Calu3 (cell line): ENCODE measurements at places on chromosomes 1 and 21. TPM values are rescaled to one million over a fixed set of nuclear protein-coding genes. Genes with fewer than 3 reads are reported as not detected.
A peak's percentile ranks its signal among the peaks of the same experiment; 100 is the strongest.

DNA sequence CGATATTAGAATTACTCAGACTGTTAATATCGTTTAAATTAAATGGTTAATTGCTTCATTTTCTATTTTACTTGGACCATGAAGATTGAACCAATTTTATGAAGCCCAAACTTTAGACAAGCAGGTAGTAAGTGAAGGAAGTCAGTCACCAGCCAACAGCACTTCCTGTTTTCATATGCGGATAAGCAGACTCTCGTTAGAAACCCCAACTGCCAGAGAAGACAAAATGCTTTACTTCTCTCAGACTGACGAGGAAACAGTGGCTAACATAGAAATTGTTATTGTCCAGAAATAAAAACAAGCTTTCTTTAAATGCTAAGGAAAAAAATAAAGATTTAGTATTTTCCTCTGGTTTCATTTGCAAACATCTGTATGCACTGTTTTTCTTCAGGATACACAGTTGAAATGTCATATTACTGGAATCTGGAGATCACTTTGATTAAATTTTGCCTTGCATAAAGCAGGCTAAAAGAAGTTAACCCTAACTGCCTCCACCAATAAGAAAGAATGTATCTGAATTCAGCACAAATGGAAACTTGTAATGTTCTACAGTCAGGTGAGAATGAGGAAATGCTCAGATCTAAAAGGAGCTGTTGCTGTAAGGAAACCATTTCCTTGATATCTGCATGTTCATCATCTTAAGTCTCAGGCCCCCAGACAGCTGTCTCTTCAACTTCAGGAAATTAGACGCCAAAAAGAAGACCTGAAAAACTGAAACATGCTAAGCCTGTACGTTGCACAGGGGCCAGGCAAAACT lies 129.8 kb upstream of the SAMSN1 start:
- H3K27ac ChIP-seq: peak overlapping the region; percentile 25
- no peaks in the 10 kb centered on the region for H3K4me1 ChIP-seq
- no peaks in the 10 kb centered on the region for H3K36me3 ChIP-seq
- no peak for DNase-seq

- H3K27ac ChIP-seq: no peak overlapping the region
- no peaks in the 10 kb centered on the region for H3K27me3 ChIP-seq
- DNase-seq: no peak
- no peaks in the 10 kb centered on the region for H3K36me3 ChIP-seq
Observed at GRCh38 chr1:28147264-28148094, 29.0 kb downstream of the PTAFR start.

GRCh38 chr21:44764319-44765230 lies 37.0 kb downstream of the UBE2G2 start:
- DNase-seq: no peak
- H3K4me1 ChIP-seq: peaks cover 20% of the 10 kb centered on the region
- H3K27ac ChIP-seq: no peak overlapping the region
- H3K36me3 ChIP-seq: peaks cover 11% of the 10 kb centered on the region
- no peak overlapping the region for H3K4me3 ChIP-seq
- H3K27me3 ChIP-seq: peaks cover 16% of the 10 kb centered on the region

GRCh38 chr1:113058941-113059706 lies 13.9 kb upstream of the LRIG2 start:
- no peaks in the 10 kb centered on the region for H3K36me3 ChIP-seq
- H3K4me1 ChIP-seq: no peaks in the 10 kb centered on the region
- H3K27me3 ChIP-seq: no peaks in the 10 kb centered on the region

DNA sequence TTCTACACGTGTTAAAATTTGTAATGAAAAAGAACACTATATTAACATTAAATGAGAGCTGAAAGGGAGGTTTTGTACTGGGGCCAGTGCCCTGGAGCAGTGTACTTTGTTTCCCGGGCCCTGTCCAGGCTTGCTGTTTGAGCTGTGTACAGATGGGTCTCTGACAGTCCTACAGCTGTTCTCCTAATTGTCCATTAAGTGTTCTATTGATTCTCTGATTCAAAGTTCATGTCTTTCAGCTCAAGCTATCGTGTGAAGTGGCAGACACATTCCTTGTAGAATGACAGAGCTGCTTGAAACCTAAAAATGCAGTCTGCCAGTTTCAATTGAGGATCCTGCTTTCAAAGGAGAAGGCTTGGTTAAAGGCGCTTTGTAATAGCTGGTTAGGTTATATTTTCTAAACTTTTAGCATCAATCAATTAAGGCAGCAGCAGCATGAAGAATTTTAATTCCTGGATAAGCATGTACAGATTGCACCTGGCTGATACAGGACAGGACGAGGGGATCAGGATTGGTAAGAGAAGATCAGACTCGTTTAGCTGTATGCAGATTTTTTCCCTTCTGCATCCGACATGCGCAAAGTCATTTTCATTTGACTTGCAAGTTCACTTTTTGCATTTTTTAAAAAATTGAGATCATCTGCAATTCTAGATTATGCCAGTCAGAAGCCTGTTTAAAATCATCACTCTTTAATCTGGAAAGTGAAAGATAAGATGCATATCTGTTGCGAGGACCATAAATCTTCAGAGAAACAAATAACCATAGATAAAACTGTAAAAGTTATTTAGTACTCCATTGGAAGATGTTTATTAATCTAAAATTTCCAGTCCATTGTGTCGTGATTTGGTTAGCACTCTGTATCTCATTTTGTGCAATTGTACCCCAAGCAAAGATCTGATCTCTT lies 98.5 kb downstream of the ATG4C start:
- no peak for DNase-seq
- H3K36me3 ChIP-seq: no peaks in the 10 kb centered on the region
- no peak overlapping the region for H3K27ac ChIP-seq
- no peaks in the 10 kb centered on the region for H3K4me1 ChIP-seq
- peaks cover 46% of the 10 kb centered on the region for H3K27me3 ChIP-seq
- no peak overlapping the region for H3K4me3 ChIP-seq

- H3K4me3 ChIP-seq: peak overlapping the region; percentile 22
- no peak for DNase-seq
- H3K4me1 ChIP-seq: peaks cover 7% of the 10 kb centered on the region
- H3K27ac ChIP-seq: peak overlapping the region; percentile 83
- H3K27me3 ChIP-seq: no peaks in the 10 kb centered on the region
- H3K36me3 ChIP-seq: peaks cover 16% of the 10 kb centered on the region
Observed at GRCh38 chr1:15788624-15789301, 18.7 kb downstream of the UQCRHL start.

The INAVA gene
- 167 and 175 TPM in 2 replicates for total RNA-seq

The FCER1G gene
- total RNA-seq: not detected in 2 replicates

The ITLN2 gene
- not detected in 2 replicates for total RNA-seq
